Sciatic nerve (tissue), 2 donors: ENCODE measurements at places on chromosomes 6 and 20.

GRCh38 chr20:63520934-63521601 lies 503 bp downstream of the PPDPF start:
- DNase-seq = peak; percentile 93

DNA sequence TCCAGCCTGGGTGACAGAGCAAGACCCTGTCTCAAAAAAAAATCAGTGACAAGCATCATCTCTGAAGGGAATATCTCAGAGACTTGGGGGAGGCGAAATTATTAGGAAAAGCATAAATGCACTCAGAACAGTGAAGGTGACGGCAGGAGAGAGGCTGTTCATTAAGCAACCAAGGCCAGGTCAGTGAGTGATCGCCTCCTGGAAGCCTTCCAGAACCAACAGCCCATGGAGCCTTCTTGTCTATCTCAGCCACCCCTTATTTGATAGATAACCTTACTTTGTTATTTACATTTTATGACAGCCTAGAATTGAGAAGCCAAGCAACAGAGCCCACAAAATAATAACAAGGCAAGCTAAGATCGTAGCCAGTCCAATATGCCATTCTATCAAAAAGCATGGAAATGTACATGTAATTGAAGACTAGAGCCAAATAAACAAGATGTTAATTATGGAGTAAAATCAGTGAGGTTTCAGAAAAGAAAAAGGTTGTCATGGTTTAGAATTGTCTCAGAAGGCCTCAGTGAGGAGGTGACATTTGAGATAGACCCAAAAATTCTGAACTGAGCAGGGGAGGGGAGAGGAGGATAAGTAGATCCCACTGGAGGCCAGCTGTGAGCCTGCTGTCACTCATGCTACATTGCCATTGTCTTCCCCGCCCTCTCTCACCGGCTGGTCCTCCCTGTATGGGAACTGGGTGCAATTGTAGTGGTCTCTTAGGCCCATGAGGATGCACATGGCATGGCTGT lies 17.8 kb downstream of the BNIP5 start:
- DNase-seq = no peak

- no peak for DNase-seq
Observed at GRCh38 chr20:38658879-38659596, 57.4 kb downstream of the ARHGAP40 start.

DNA sequence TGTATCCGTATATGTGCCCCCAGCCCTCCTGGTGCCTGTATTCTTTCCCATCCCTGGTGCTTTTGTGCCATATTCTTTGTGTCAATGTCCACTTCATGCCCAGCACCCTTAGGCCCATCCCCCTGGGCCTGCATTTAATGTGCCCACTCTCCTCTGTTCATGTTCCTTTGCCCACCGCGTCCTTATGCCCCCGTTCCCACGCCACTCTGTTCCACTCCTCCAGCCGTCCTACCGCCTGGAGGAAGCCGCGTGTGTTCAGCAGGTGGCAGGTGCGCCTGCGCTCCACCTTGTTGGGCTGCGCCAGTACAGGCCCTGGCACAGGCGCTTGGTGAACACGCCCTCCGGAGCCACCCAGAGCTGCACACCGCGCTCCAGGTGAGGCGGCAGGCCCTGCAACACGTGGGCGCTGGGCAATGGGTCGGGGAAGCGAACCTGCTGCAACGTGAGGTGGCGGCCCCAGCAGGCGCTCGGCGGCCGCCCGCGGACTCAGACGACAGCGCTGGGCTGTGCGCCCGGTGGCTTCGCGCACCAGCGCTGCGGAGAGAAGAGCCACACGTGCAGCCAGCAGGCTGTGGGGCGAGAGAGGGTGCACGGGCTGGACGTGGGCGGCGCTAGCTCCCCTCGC lies 4.0 kb upstream of the FOXS1 start:
- no peak for DNase-seq

- no peak for DNase-seq
Observed at GRCh38 chr6:156045401-156046267, 590.0 kb upstream of the NOX3 start.

- DNase-seq = peak; percentile 90
Observed at GRCh38 chr6:36123270-36124139, 6.8 kb upstream of the MAPK13 start.

- no peak for DNase-seq
Observed at GRCh38 chr6:54493138-54493537, 184.9 kb downstream of the TINAG start.

- no peak for DNase-seq
Observed at GRCh38 chr6:150616586-150616985, 16.9 kb downstream of the PLEKHG1 start.

DNA sequence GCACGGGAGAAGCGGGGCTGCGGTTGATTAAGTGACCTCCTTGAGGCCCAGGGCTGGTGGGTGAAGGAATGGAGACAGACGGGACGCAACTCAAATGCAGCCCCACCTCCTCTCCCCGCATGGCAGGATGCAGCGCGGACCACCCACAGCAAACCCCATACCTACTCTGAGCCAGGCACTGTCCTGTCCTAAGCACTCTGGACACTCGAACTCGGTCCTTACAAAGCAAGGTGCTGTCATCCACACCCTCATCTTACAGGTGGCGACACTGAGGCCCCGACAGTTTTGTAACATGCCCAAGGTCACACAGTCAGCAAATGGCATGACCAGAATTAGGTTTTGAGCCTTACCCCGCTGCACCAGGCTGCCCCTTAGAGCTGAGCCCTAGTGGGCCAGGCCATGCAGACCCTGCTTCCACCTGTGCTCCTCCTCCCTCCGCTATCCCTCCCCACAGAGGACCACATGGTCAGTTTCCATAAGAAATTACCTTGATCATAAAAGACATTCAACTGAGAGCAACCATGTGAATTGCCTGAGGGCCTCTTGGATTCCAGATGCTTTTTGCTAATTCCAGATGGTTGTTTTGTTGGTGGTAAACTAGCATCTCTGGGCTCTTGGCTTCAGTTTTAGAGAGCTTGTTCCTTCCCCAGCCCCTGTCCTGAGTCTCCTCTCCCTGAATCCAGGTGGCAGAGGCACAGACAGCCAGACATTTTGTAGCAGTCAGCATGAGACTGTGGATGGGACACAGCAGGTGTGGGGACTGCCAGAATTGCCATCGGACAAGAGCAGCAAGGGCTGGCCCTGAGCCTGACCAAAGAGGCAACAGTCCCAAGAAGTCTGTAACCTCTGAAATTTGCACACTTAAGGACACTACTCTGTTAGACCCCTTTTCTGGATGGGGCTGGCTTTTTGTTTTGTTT lies 171.9 kb upstream of the PMEPA1 start:
- no peak for DNase-seq

GRCh38 chr6:142260748-142261147 lies 41.1 kb upstream of the ADGRG6 start:
- DNase-seq = no peak

GRCh38 chr6:31272436-31272835 lies 544 bp upstream of the HLA-C start:
- no peak for DNase-seq

DNA sequence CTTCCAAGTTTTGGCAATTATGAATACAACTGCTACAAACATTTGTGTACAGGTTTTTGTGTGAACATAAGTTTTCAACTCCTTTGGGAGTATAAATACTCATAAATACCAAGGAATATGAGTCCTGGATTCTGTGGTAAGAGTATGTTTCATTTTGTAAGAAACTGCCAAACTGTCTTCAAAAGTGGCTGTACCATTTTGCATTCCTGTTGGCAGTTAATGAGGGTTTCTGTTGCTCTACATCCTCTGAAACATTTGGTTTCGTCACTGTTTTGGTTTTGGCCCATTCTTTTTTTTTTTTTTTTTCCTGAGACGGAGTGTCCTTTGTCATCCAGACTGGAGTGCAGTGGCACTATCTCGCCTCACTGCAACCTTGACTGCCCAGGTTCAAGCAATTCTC lies 8.5 kb downstream of the AP5S1 start:
- DNase-seq = no peak
